ENCODE measurements at places on chromosomes 2 and 18.

- DNase-seq: no peak
Measured at GRCh38 chr2:11408959-11409571, 56.9 kb downstream of the E2F6 start.

- DNase-seq: no peak
Measured at GRCh38 chr2:177433402-177433801, 40.8 kb downstream of the AGPS start.

- DNase-seq: no peak
Measured at GRCh38 chr2:54945391-54946219, 104.6 kb downstream of the RTN4 start.

- DNase-seq: no peak
Measured at GRCh38 chr2:33298233-33298632, 178.2 kb upstream of the RASGRP3 start.
